ENCODE measurements at places on chromosomes 3 and 15.

DNA sequence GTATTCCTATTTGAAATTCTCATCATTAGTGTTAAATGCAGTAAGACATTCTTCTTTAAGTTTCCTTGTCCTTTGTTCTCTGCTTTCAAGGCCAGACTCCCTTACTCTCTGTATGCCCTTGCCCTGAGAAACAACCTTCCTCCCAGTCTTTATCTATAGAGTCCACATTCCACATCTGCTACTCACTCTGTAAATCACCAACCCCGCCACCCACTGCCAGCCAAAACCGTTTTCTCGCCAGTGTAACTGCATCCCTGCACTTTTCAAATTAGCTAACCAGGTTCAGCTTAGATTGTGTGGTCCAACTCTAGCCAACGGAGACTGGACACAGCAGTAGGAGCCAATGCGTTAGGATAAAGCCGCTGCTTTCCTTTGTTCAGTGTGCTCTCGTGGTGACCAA, 402.4 kb upstream of the PDZRN3 start:
- no peak for DNase-seq

- peak; percentile 7 for DNase-seq
Observed at GRCh38 chr15:67225336-67225735, 29.1 kb downstream of the AAGAB start.

DNA sequence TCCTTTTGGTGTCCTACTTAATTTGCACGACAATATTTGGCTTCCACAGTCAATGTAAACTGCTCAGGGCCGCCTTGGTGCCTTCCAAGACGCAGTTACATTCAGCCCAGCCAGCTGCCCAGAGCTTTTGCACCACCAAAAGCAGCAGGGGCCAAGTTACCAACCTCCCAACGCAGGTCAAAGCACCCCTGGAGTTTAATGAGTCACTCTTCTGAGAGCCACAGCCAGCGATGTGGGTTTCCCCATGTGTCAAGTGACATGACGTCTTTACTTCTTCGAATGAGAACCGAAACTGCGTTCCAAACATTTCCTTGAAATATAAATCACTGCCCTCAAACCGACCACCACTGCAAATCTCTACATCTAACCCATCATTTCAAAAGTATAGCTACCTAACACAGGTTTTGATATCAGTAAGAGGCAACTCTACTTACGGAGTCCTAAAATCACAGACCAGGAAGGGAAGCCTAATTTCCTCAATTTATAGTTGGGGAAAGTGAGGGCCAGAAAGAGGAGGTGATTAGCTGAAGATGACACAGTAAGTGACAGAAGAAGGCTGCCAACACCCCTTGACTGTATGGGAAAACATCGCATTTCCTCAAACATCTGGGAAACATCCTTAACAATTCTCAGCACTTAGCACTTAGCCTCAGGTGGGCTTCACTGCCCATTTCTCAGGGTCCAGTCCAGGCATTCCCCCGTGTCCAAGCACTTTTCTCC, 24.5 kb downstream of the MB21D2 start:
- DNase-seq = peak; percentile 100

DNA sequence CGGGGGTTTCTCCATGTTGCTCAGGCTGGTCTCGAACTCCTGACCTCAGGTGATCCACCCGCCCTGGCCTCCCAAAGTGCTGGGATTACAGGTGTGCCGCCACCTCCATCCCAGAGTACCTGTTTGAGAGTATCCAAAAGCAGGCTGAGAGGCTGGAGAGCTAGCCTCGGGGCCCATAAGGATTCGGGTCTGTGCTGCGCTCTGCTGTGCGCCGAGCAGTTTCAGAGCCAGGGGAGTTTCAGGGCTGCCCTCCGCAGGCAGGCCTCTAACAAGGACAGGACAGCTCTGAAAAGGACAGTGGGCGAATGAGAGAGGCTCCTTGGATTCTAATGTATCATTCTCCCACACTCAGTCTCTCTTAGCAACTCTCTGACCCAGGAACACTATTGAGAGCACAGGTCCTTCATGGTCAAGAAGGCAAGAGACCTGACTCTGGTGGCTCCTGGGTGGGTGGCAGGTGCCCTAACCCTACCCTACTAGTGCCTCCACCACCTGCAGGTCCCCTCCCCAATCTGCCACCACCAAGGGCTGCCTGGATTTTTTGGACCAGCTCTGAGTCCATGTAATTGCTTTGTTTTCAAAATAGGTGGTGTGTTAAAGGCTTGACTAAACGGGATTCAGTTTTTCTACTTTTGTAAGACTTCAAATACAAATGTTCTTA, 27.8 kb downstream of the MAGEF1 start:
- no peak for DNase-seq

DNA sequence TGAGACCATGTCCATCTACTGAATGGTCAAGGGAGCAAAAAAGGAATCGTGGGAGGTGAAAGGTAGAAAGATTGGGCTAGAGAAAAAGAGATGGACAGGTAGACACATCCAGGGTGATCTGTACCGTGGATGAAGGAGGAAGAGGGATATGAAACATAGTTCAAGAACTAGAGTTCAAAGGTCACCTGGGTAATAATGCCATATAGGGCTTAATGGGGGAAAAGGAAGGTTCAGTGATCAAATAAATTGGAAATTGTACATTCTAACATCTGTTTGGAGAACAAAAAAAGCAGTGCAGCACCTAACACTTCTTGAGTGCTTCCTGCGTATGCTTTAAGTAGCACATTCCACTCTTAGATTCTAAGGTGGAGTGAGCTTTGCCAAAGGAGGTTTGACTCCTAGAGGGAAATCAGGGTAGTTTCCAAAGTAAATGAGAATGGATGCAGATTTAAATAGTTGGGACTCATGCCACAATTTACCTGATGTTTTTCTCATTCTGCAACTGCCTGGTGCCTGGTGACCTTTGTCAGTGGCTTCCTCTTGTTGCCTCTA, 46.6 kb downstream of the MITF start:
- DNase-seq = no peak

- no peak for DNase-seq
Observed at GRCh38 chr3:105157766-105158085, 209.0 kb upstream of the ALCAM start.

GRCh38 chr3:179318876-179319275, 4.0 kb upstream of the ZNF639 start:
- DNase-seq = peak; percentile 45

DNA sequence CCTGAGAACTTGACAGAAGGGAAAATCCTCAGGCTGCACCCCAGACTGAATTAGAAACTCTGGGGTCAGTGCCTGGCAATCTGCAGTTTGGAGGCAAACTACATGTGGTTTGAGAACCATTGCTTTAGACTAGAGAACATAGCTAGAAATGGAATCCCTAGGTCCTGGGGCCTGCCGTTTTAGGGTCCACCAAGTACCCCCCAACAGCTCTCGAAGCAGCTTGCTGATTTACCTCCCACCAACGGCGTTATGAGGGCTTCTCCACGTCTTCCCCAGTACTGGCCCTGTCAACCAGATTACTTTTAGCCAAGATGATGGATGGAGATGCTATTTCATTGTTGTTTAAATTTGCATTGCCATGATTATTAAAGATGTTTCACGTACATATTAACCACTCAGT, 272.5 kb downstream of the XXYLT1 start:
- no peak for DNase-seq

DNA sequence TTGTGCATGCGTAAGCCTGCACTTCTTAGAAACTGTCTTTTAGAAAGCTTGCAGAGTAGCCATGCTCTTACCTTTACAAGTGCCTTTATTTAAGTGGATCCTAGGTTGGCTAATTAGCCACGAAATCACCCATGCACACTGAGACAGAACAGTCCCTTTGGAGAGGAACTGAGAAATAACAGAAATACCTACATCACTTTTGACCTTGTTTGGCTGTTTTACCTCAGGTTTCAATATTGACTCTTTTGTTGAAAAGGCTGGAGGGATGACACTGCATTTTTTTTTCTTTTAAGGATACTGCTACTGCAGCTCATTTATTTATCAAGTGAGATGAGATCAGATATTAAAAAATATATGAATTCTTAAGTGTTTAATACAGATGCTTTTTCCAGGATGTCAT, 155.6 kb upstream of the GOLIM4 start:
- no peak for DNase-seq

DNA sequence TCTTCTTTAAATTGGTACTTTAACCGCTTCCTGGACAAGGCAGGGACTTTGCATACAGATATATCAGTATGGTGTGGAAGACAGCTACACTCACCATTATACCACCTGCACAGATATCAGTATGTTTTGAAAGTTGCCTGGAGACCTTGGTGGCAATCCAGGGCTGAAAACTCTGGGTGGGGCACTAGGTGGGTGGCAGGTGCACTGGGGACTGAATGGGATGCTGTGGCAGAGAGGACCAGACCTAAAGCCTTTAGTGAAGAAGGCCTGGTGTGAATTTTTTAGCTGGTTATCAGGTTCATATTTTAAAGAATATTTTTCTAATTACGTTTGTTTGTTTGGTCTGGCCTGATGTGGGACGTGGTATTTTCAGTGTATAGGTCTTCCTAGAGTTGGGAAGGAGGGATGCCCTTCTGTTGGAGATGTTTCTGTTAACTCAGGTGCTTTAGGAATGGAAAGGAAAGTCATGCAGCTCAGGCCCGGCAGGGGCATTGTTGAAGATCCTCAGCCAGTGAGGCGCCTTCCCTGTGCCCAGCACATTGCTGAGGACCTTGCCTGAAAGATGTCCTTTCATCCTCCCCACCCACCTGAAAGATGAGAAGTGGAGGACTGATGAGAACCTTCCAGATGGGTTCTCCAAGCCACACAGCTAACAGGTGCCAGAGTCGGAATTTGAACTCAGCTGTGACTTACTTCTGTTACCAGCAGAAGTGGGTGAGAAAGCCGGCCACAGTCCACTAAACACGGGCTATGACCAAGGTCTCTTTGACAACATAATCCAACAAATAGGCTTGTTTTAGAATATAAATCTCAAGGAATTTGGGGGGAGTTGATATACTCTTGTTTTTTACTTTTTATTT, 77.3 kb downstream of the APBA2 start:
- no peak for DNase-seq

- peak; percentile 41 for DNase-seq
Observed at GRCh38 chr3:184540777-184541681, 20.6 kb upstream of the EPHB3 start.

GRCh38 chr3:170941551-170941950, 33.1 kb upstream of the EIF5A2 start:
- peak; percentile 4 for DNase-seq

GRCh38 chr3:188294823-188295487, 141.0 kb downstream of the LPP start:
- DNase-seq = peak; percentile 99

GRCh38 chr3:44761101-44761423, 357 bp downstream of the KIAA1143 start:
- no peak for DNase-seq

DNA sequence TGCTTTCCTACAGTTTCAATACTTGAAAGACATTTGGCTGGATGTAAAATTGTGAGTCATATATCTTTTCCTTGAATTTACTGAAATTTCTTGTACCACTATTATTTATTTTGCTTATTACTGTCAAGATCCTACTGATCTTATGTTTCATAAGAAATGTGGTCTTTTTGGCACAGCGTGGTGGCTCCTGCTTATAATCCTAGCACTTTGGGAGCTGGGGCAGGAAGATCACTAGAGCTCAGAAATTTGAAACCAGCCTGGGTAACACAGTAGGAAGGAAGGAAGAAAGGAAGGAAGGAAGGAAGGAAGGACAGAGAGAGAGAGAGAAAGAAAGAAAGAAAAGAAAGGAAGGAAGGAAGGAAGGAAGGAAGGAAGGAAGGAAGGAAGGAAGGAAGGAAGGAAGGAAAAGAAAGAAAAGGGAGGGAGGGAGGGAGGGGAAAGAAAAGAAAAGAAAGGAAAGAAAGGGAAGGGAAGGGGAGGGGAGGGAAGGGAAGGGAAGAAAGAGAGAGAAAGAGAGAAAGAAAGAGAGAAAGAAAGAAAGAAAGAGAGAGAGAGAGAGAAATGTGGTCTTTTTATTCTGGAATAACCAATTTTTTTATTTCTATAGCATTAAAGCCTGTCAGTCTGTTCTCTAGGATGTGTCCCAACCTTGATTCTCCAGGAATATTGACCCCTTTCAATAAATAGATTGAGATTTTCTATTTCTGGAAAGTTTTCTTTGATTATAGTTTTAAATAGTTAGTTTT, 572.0 kb upstream of the TGFBR2 start:
- no peak for DNase-seq
